ENCODE measurements at places on chromosomes 6 and 20.

GRCh38 chr6:39195792-39196385, 33.4 kb downstream of the KCNK5 start:
- DNase-seq, result no peak

- no peak for DNase-seq
These were observed 766 bp downstream of the PRICKLE4 start for GRCh38 chr6:41781366-41781730.

DNA sequence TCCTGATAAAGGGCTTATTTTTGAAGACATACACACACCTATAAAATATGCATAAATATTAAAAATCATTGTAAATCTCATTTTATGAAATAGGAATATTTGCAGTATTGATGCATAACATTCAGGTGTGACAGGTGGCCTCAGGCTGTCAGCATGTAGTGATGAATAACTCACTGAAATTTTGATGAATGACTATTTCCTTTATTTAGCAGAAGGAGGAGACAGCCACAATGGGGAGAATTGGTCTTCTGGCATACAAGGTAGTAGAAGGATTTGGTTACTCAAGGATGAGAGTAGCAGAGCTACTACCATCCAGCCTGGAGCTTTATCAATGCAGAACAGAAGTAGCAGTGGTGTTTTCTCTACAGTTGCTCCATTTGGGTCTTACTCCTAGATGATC, 47.2 kb downstream of the RGS17 start:
- no peak for DNase-seq

- no peak for DNase-seq
These were observed 226.9 kb downstream of the TTLL2 start for GRCh38 chr6:167551628-167552257.

DNA sequence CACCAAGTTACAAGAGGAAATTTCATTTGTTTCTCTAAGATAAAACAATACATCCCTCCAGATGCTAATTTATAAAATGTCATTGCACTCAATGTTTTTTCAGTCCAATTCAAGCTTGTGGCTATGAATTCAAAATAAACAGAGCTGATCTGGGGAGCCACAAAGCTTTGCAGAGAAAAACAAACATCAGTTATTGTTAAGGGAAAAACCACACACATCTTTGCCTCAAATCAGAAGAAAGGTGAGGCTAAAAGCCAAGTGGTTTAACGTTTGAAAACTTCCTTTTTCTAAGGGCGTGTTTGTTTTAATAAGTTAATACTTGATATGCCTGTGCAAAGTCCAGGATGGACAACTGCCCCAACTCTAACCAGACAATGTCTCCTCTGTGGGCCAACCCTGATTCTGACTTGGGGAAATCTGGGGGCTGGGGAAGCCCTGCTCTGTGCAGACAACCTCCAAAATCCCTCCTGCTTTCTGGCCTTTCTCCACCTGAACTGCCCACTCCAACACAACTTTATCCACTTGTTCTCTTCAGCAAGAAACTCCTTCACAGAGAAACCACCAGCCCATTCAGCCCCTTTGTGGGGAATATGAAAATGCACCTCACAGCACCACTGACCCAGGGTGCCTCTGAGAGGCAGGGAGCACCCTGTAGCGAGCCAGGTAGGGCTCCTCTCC, 44.6 kb upstream of the NT5E start:
- DNase-seq, result no peak

GRCh38 chr6:43011207-43011606, 2.5 kb downstream of the MEA1 start:
- no peak for DNase-seq

GRCh38 chr6:142796571-142796970, 148.4 kb downstream of the HIVEP2 start:
- DNase-seq, result no peak

DNA sequence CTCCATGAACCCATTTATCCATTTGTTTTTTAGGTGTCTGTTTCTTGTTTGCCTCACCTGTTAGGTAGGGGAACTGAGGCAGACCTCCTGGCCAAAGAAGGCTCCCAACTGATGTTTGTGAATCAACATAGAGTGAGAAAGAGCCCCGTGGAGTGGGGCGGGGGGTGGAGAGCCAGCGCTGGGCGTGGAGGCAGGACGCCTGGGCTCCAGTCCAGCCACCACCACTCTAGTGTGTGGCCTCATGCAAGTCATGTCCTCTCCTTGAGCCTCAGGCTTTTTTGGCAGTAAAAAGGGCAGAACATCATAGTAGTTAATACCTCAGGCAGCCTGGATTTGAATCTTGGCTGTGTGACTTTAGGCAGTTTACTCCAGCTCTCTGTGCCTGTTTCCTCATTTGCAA, 42.2 kb upstream of the SCRT2 start:
- no peak for DNase-seq

- no peak for DNase-seq
These were observed 19.3 kb upstream of the LY86 start for GRCh38 chr6:6569096-6569810.

- no peak for DNase-seq
These were observed 483.9 kb downstream of the CD83 start for GRCh38 chr6:14601490-14601889.

GRCh38 chr6:13367396-13367795, 39.1 kb upstream of the TBC1D7 start:
- DNase-seq, result no peak

GRCh38 chr20:50120935-50121693, 8.2 kb upstream of the UBE2V1 start:
- no peak for DNase-seq

- no peak for DNase-seq
These were observed 70.0 kb upstream of the FYN start for GRCh38 chr6:111943266-111943665.

DNA sequence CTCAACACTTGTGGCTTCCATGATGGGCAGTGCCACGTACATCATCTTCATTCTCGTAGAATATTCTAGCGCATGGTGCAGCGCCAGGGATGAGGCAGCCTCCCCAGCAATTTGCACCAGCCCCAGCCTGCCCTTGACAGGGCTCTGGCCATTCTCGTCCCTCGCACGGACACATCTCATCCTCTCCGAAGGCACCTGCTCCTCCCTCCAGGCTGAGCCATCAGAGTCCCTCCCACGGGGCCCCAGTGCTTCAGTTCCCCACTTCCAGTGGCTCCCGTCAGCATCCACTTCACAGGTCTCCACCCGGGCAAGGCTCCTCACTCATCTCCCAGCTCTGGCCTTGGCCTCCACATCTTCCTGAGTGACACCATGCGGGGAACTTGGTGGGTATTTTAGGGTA, 13.3 kb upstream of the PHACTR3 start:
- no peak for DNase-seq

GRCh38 chr6:105750089-105750488, 336.0 kb upstream of the PRDM1 start:
- no peak for DNase-seq

DNA sequence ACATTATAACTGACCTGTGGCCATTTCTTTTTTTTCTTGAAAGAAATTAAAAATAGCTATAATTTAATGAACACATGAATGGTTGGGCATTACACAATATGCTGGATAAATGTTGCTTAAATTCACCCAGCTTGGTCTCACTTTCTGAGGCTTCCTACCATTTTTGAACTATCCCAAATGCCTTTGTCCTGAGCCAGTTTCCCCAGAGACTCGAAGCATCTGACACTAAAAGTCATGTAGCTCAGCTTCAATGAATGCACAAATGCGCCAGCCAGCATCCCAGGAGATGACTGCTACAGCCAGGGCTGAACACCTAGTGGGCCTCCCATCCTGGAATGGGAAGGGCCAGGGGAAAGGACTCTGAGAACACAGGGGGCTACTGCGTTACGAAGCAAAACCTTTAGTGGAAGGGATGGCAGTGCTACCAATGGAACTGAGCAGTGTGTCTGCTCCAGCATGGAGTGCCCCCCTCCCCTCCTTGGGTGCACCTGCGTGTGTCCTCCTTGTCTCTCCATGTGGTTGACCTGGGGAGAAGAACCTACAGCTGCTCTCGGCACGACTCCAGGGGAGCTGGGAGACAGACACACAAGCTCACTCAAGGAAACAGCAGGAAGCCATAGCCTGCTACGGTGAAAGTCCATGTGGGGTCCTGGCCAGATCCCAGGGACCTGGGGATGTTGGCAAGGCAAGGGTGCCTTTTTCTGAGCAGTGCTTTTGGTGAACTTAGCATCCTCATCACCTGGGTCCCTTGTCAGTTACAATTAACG, 60.9 kb downstream of the IRF4 start:
- DNase-seq, result no peak

GRCh38 chr6:52392944-52393343, 27.2 kb upstream of the EFHC1 start:
- DNase-seq, result no peak

GRCh38 chr6:79686707-79687309, 55.7 kb downstream of the SH3BGRL2 start:
- no peak for DNase-seq
